ENCODE measurements at places on chromosomes 7 and 10.

DNA sequence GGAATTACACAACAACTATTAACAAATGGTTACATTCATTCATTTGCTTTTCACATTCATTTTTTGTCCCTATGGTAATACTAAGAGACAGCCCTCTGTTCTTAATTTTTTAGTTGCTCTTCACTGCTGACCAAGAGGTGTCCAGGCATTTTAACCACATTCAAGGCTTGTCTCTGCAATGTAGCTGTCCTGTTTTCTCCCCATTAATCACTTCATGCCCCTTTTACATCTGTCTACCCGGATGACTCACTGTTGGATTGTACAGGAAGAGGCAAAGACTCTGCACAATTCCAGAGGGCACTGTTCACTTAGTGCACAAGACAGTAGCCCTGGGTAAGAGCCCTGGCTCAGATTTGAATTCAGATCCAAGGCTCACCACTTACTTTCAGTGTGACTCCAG lies 168.5 kb downstream of the NOC3L start:
- no peak for DNase-seq

DNA sequence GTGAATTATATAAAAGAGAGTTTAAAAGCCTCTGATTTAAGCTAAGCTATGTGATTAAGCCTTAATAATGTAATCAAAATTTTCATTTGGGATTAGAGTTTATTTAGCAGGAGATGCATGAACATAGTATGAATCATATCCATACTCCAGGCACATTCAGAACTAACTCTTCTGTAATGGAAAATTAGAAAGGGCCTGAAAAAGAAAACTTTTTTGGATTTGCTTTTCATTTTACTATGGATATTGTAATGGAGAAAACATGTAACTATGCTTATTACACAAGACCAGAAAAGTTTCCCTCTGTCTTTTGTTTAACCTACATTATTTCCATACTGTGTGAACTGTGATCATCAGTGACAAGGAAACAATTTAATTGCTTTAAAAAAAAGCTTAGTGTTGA lies 22.0 kb downstream of the TES start:
- DNase-seq = no peak

DNA sequence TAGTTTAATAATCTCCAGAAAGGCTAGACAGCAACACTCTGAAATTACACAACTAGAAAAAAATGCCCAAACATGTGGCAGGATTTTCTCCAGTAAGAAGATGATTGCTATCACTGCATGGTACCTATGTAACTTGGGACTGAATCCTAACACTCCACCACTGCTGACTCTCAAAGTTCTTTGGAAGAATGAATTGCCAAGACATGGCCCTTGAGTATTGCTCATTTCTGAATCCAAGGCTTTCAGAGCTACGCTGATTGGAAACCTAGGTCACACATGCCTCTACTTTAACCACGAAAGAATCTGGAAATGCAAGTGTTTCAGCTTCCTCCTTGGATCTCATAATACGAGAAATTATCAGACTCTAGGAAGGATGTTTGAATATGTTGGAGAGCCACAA lies 167.5 kb upstream of the CELF2 start:
- no peak for DNase-seq

GRCh38 chr7:154353355-154353767 lies 301.2 kb downstream of the DPP6 start:
- DNase-seq = no peak

DNA sequence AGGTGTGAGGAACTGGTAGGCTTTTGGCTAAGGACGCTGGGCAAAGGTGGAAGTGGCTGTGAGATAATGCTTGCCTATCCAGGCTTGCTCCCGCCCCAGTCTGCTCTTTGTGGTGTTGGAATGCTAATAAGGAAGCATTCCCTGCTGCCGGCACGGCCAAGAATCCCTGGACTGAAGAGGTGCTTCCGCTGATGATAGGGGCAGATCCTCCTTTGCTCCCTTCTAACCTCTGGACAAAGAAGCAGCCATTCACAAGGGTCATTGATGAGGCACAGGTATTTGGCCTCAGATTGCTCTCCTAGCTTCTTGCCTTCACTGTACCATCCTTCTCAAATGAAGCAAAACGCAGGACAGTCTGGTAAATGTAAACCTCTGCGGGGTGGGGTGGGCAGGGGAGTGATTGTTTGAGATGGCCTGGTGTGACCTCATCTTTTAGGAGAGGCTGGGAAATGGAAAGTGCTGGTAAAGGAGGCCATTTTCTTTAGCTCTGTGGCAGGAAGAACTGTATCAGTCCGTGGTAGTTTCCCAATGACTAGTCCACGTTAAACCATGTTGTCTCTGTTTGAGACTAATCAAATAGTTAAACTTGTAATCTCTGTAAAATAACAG lies 1.7 kb downstream of the PGAM1 start:
- DNase-seq = no peak

DNA sequence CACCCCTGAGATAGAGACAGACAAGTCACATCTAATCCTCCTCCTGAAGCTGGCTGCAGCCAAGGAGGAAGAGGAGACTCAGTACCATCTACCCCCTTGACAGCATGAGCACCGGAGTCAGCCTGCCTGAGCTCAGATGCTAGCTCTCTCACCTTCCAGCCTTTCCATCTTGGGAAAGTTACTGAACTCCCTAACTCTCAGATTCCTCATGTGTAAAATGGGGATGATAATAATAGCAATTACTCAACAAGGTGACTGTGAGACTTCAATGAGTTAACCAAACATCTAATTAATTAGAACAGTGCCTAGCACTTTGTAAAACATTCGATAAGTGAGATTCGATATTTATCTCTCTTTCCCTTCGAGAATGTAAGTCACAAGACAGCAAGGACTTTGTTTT lies 6.4 kb downstream of the KDM7A start:
- no peak for DNase-seq

- DNase-seq = no peak
Measured at GRCh38 chr10:508726-509125, 180.7 kb downstream of the DIP2C start.

- no peak for DNase-seq
Measured at GRCh38 chr7:151243408-151244195, 4.9 kb downstream of the SMARCD3 start.
